ENCODE measurements at places on chromosomes 16 and 17. TPM values are rescaled to one million over a fixed set of nuclear protein-coding genes. Genes with fewer than 3 reads are reported as not detected.
A peak's percentile ranks its signal among the peaks of the same experiment; 100 is the strongest.

Gene SAMD14
- total RNA-seq: 2.0 TPM

Gene MYH2
- not detected for total RNA-seq

Gene CLDN7
- 1.3 TPM for total RNA-seq

DNA sequence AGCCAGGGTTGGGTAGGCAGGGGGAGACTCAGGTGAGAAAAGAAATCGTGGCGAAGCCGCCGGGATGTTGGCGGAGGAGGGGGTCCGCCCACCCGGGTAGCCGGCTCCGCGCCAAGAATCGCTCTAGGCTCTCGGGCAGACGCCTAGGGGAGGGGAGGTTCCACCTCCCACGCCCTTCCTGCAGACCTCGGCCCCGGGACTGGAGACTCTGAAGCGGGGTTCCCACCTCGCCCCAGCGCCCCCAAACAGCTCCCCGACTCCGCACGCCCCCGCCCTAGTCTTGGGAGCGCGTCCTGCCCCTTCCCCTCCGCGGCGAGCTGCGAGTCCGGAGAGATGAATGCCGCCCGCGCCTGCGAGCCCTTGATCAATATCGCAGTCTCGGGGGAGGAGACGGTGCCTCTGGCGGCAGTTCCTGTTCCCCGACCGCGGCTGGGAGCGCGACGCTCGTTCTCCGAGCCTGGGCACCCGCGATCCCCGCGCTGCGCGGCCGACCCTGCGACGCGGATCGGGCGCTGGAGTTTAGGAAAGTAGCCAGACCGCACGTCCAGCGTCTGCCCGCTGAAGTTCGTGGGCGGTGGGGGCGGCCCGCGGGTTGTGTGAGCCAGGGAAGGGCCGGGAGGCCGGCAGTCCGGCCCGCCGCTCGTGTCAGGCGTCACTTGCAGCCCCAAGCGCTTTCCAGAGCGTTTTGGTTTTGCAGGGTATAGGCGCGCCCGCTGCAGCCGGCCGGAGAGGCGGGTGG is 790 bp downstream of the CRHR1 start:
- DNase-seq: no peak

GRCh38 chr17:48835971-48836370 is 5.1 kb downstream of the CALCOCO2 start:
- DNase-seq: no peak

GRCh38 chr16:67653128-67653788 is 6.8 kb downstream of the ACD start:
- no peak for DNase-seq

GRCh38 chr17:68400404-68400735 is 56.9 kb downstream of the WIPI1 start:
- no peak for DNase-seq

- no peak for DNase-seq
Observed at GRCh38 chr17:81050645-81051625, 16.0 kb downstream of the BAIAP2 start.

DNA sequence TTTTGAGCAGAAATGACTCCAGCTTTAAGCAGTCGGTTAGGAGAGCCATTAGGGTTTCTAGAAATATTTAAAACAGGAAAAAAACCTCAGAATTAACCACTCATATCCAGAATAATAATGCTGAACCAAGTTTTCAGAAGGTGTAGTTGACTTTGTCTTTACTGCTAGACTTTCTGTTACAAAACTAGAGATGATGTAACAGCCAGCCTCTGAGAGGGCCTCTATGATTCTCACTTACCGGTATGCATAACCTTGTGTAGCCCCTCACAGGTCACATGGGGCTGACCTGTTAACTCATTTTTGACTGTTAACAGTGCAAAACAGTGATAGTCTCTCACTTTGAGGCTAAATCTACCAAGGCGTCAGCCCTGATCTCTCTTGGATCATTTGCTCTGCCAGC is 74.3 kb downstream of the TEX14 start:
- DNase-seq: no peak

DNA sequence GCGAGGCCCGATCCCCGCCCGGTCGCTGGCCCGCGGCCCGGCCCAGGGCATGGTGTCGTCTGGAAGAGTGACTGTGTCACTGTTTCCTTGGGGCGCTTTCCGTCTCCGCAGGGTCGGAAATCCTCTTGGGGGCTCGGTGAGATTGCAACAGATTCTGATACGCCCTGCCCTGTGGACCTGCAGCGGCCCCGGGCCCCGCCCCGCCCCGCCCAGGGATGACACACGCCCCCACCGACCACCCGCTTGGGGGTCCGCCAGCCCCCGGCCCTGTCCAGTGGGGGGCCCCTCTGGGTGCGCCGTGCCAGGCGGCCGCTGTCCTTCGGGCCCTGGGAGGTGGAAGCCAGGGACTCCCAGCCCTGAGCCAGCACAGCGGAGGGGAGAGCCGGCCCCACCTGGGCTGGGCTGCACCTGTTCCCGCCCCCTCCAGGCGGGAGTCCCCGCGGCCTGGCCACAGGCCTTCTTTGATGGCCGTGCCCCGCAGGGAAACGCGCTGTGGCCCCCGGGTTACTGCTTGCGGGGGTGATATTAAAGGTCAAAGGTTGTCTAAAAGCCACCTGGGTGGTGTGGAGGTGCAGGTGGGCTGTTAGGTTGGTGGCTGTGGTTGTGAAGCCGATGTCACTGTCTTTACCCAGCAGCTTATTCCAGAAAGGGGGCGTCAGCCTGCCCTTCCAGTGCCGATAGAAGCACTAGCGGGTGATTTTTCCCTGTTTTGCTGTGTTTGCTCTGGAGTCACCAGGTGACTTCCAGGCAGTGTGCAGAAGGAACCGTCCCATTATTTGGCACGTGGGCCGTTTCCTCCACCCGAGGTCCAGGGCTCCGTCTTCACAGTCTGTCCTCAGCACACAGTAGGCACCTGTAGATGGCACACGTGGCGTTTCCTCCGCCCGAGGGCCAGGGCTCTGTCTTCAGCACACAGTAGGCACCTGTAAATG is 752 bp downstream of the TBC1D24 start:
- DNase-seq: no peak

DNA sequence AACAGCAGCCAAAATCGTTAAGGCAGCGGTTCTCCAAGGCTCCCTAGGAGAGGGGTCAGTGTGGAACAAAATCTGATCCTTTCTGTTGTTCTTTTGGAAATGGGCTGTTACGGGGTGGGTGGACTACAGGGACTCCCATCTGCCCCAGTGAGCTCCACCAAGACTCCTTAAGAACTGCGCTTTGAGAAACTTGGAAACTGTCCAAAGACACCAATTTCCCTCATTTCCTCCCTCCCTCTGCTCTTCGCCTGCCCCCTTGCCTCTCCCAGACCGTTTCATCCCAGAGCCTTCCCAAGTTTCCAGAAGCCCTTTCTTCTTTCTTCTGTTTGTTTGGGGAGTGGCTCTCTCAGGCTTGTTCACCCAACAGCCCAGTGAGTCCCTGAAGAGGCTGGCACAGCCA is 205.4 kb downstream of the COPRS start:
- DNase-seq: no peak

DNA sequence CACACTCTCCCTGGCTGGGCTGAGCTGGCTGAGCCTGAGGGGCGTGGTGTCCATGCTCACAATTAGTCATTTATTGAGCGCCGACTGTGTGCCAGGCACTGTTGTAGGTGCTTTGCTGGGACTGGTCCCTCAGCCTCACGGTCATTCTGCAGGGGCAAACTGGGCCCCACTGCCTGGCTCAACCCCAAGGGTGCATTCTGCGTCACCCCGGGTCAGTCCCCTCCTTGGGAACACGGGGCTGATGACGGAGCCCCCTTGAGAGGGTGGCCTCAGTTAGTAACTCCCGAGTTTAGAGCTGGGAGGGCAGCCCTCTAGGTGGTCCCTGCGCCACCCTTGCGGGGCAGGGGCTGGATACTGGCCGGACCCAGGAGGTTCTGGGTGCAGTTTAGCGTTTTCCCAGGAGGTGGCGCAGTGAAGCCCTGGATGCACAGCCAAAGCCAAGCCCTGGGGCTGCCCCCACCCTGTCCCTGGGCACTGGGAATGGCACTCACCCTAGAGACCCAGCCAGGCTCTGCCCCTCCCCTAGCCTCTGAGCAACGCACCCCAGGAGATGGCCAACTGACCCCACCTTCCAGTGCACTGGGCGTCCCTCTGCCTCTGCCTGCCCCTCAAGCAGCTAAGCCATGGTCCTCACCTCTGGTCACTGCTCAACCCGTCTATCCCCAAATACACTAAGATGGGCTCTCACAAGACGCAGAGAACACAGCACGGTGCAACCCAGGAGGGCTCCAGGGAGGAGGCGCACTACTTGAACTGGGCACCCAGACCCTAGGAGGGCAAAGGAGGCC is 243.2 kb upstream of the GSE1 start:
- no peak for DNase-seq

DNA sequence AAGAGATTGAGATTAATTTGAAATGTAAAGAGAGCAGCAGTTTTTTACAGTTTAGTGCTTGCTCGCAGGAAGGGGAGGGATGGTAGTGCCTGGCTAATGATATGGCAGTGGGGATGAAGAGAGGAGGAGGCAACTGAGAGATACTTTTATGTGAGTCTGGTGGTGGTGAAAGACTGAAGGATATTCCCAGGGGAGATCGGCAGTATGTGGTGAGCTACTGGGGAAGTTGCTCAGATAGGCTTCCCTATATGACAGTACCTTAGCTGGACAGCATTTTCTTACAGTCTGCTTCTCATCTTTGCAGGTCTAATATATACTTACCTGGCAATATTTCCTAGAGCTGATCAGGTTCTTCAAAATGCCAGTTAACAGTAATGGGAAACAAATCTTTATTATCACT is 8.6 kb downstream of the CEP95 start:
- no peak for DNase-seq

DNA sequence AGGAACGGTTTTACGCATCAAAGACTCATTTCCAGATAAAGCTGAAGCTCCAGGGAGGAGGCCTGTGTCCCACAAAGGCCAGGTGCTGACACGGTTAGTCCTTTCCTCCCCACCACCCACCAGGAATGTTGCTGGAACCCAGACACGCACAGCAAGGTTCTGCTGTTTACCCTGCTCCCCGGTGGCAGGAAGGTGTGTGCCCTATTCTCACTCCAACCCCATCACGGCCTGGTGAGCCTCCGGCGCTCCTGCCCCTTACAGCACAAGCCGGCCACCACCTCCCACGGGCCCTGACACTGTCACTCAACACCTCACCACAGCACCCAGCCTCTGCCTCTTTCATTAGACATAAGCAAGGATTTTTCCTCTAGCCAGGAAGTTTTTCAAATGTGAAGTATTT is 47.8 kb downstream of the ANKRD11 start:
- DNase-seq: peak; percentile 56

DNA sequence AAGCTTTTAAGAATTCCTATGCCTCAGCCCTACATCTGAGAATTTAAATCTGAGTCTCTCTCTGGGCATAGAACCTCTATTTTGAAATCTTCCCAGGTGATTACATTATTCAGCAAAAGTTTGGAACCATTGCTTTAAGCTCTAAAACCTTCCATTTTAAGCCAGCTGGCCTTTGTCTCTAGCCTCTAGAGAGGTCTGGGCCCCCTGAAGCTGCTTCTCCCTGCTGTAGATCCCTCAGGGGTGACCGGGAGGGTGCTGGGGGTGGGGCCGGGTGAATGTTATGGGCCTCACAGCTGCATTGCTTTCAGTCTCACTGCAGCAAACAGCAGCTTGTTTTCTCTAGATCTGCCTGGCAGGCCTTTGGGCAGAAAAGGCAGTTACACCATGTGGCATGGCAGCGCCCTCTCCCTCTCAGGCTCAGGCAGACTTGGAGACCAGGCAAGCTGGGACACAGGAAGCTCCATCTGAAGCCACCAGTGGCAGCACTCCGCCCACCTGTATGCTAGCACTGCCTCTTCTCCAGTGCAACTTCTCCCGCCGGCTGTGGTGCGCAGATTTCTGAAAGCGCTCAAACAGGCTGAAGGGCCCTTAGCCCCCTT is 66.3 kb downstream of the MPRIP start:
- no peak for DNase-seq

GRCh38 chr16:17403859-17404545 is 66.8 kb downstream of the XYLT1 start:
- DNase-seq: no peak

All from heart left ventricle (tissue), 16 donors.